Memory B cell (primary cell): ENCODE measurements at places on chromosomes 16 and 17.

DNA sequence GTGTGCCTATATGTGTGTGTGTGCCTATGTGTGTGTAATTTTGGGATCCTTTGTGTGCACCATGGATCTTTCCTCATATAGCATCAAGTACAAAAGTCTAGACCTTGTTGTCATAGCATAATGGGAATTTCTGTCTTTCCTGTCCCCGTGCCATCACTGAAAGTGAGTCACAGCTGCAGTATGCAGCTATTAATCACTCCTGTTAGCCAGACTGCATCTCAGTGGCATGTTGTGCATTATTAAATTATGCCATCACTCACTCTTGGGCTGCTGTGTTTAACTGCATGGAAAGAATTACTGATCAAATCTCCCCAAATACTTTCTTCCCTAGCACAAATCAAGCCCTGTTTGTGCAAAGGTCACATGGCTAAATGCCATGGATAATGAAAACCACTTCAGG, 92.4 kb downstream of the CBLN1 start:
- no peak for DNase-seq

GRCh38 chr17:34261568-34262337, 6.7 kb downstream of the CCL2 start:
- no peak for DNase-seq

- peak; percentile 77 for DNase-seq
These were observed 105.4 kb downstream of the TRIM37 start for GRCh38 chr17:59001158-59001814.

DNA sequence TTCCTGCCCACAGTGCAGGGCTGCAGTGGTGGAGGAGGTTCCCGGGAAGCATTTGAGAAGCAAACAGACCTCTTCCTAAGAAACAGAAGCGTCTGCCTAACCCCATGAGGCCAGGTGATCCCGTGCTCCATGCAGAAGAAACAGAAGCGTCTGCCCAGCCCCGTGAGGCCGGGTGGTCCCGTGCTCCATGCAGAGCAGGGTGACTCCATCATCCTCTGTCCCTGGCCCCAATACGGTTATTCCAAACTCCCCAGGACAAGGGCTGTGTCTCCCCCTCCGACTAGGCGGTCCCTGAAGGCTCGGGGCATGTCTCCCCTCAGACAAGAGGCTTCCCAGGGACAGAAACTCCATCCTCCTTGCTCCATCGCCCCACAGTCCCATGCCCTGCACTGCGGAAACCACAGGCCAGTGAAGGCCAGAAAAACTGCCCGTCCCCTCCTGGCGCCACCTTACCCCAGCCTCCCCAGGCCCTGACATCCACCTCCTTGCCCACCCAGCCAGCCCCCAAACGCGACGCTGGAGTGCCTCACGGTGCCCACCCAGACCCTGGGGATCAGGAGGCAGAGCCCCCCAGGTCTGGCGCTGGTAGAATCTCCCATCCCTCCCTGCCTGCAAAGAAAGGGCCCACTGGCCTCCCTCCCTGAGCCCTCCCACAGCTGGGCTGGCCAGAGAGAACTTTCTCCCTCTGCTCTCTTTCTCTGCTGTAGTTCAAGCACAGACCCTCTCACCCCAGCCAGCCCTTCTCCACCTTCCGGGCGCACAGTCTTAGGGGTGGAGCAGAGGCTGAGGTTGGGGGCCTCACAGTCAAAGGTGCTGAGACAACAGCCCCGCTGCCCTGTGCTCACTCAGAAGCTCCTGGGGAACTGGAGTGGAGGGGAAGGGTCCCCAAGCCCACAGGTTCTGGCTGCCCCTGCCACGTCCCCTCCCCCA, 30.6 kb upstream of the KRT17 start:
- no peak for DNase-seq

GRCh38 chr17:33076979-33077378, 85.3 kb downstream of the SPACA3 start:
- no peak for DNase-seq

- DNase-seq: no peak
These were observed 98.4 kb downstream of the XYLT1 start for GRCh38 chr16:17372386-17372785.

DNA sequence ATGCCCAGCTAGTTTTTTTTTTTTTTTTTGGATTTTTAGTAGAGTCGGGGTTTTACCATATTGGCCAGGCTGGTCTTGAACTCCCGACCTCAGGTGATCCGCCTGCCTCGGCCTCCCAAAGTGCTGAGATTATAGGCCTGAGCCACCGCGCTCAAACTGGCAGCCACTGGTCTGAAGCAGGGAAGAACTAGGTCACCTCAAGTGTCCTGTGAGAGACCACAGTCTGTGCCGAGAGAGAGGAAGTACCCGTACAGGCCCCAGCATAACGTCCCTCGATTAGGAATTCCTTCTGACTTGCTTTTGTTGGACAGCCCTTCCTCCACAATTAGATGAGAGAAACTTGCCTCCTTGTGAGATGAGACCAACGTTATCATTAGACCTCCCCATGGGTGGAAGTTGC, 13.7 kb upstream of the CD300E start:
- no peak for DNase-seq

DNA sequence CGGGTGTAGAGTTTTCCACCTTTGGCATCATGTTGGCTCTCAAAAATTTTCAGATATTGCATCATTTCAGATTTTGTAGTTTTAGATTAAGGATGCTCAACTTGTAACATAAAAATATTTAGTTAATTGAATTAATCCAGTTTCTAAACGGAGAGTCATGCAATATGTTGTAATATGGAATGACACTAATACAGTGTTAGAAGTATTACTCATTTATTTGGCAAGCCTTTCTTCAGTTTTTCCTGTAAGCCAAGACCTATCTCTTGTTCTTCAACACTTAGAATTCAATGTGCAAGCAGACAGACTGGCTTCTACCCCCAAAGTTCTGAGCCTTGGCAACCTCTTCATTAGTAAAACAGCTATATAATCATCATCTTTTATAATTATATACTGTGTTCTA, 985.0 kb upstream of the GOT2 start:
- no peak for DNase-seq

DNA sequence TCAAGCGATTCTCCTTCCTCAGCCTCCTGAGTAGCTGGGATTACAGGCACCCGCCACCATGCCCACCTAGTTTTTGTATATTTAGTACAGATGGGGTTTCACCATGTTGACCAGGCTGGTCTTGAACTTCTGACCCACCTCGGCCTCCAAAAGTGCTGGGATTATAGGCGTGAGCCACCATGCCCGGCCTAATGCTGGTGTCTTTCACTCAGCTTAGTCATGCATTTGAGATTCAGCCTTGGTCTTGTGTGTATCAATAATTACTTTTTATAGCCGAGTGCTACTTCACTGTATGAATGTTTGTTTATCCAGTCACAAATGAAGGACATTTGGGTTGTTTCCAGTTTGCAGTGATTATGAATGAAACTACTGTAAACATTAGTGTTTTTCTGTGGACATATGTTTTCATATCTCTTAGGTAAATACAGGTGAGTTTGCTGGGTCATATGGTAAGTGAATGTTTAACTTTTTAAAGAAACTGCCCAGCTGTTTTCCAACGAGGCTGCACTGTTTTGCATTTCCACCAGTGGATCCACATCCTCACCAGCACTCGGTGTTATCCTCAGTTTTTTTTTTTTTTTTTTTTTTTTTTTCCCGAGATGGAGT, 11.0 kb upstream of the PLCG2 start:
- no peak for DNase-seq

GRCh38 chr16:86495756-86496261, 14.5 kb upstream of the FOXF1 start:
- DNase-seq: no peak

GRCh38 chr17:10197721-10198508, 491 bp downstream of the GAS7 start:
- DNase-seq: peak; percentile 13

GRCh38 chr16:19678804-19679203, 39.2 kb downstream of the KNOP1 start:
- no peak for DNase-seq

DNA sequence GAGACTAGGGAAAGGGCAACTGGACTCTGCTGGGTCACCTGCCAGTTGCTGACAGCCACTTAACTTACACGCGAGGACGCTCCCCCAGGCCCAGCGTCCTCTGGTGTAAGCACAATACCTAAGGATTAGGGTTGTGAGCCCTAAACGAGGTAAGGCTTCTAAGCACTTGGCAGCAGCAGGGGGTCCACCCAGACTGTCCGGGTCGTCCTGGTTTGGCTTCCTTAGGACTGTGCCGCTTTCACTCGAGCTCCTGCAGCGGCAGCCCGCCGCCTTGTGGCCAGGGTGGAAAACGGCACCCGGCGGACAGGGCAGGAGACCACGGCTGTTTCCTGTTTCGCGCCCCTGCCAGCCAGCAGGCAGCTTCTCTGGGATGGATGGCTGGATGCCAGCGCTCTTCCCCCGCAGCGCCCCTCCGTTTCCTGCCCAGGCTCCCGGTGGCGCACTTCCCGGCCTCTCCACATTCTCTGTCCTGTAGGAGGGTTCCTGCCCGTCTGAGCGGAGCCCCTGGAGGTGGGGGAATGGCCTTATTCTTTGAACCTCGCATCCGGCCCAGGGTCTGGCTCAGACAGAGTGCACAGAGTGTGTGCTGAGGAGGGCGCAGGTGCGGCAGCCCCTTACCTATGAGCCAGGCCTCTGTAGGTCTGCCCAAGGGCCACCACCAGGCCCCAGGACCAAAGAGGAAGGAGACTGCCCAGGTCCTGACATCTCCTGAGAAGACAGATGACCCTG, 47.0 kb upstream of the AMZ2 start:
- peak; percentile 90 for DNase-seq

DNA sequence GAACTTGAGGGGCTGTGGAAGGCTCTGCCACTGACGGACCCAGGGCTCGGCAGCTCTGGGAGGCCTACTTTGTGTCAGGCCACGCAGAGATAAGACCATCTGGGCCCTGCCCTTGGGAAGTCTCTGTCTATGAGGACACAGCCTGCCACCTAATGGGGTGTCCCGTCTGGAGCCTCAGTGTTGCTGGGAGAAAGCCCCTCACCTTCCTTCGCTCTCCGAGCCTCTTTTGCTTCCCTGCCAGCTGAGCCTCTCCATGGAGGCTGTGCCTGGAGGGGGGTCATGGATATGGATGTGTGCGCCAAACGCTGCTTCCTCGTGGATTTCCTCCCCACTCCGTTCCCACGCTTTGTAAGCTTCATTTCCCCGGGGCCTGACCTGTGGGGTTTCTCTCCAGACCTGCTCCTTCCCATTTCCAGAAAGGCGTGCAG, 228.8 kb downstream of the SEC14L1 start:
- no peak for DNase-seq

DNA sequence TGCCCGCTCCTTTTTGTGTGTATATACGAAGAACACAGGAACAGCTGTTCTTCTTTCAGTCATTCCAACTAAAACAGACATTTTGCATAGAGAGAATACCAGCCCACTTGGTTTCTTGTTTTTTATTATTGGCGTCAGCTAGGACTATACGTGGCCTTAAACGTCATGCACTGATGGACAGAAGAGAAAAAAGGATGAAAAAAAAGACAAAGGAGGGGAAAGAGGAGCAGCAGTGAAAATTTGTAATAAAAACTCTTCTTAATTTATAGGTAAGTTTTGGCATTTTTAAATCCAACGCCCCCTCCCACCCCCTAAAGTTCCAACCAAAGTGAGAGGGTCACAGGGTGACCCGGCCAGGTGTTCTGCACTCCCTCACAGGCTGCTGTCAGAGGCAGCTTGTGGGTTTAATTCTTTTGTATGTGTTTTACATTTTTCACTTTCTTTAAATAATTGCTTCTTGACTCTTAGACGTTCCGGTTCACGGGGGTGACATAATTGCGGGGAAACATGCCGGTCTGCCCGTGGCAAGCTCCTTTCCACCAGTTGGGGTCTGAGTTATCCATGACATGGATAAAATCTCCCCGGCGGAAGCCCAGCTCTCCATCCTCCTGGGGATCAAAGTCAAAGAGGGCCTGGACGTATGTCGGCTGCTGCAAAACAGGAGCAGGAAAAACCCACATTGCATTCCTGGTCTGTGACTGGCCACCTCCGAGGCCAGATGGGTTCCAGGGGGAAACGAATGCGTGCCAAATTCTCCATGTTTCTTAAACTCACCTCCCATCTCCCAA, 30.9 kb upstream of the SLC25A19 start:
- no peak for DNase-seq

GRCh38 chr16:58510776-58511628, 4.3 kb upstream of the SETD6 start:
- DNase-seq: no peak

GRCh38 chr16:63100082-63100481, 1063.8 kb upstream of the CDH8 start:
- DNase-seq: no peak

DNA sequence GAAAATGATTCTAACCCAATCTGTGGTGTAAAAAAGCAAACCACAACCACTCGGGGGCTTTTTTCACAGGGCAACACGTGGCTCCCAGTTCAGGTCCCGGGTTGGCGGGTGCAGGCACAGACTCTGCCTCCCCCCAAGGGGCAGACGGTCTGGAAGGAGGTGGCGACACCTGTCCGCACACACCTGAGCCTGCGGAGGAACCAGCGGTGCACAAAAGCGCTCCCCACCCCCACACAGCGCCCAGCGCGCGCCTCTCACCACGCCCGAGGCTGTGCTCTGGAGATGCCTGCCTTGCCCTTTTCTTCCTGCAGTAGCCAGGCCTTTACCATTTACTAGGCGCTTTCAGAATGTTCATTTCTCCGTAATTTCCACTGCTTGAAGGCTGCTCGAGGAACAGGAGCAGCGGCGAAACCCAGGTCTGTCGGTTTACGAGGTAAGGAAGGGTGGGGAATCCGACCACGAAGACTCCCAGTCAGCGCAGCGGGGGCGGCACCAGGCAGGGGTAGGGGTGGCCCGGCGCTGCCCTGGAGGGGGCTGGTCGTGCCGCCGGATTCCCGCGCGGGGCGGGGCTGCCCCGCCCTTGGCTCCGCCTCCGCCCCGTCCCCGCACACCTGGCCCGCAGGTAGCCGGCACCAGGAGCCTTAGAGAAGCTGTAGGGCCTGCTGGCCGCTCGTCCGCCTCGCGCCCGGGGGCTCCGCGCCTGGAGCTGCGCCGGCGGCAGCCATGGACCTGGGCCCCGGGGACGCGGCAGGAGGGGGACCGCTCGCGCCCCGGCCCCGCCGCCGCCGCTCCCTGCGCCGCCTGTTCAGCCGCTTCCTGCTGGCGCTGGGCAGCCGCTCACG, at the start of gene USP43:
Gene USP43, plus strand, starts transcription at position 608 of the 842 bp plus-strand sequence. Its CDS starts 116 bp downstream, at position 724.
- no peak for DNase-seq

GRCh38 chr17:57557834-57558681, 187.0 kb downstream of the CCDC182 start:
- no peak for DNase-seq

DNA sequence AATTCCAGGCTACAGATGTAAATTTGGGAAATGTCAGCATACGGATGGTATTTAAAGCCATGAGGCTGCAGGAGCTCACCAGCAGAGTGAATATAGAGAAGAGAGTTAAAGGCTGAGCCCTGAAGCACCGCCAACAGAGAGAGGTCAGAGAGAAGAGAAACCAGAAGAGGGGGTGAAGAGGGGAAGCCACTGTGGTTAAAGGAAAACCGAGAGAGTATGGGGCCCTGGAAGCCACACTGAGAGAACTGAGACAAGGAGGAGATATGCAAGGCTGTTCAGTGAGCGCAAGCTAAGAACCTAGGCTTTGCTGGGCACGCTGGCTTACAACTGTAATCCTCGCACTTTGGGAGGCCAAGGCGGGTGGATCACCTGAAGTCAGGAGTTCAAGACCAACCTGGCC, 24.6 kb downstream of the COPRS start:
- DNase-seq: no peak
